ENCODE measurements at places on chromosomes 2 and 18.
A peak's percentile ranks its signal among the peaks of the same experiment; 100 is the strongest.

- DNase-seq, result no peak
Observed at GRCh38 chr2:54975598-54976492, 74.4 kb downstream of the RTN4 start.

- no peak for DNase-seq
Observed at GRCh38 chr2:216507220-216508160, 8.8 kb downstream of the RPL37A start.

DNA sequence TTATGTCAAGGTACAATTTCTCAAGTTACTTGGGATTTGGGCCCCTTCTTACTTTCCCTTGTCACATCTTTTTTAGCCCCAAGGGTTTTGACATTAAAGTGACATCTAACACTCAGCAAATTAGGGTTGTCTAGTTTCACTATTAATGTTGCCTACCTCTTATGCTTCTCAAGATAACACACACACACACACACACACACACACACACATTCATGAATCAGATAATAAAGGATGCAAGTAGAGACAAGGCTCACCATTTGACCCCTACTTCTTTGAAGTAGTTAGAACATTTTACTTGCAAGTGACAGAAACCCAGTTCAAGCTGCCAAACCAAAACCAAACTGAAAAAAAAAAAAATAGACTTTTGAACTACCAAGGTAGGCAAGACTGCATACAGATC lies 138.8 kb downstream of the TRIB2 start:
- DNase-seq, result no peak

DNA sequence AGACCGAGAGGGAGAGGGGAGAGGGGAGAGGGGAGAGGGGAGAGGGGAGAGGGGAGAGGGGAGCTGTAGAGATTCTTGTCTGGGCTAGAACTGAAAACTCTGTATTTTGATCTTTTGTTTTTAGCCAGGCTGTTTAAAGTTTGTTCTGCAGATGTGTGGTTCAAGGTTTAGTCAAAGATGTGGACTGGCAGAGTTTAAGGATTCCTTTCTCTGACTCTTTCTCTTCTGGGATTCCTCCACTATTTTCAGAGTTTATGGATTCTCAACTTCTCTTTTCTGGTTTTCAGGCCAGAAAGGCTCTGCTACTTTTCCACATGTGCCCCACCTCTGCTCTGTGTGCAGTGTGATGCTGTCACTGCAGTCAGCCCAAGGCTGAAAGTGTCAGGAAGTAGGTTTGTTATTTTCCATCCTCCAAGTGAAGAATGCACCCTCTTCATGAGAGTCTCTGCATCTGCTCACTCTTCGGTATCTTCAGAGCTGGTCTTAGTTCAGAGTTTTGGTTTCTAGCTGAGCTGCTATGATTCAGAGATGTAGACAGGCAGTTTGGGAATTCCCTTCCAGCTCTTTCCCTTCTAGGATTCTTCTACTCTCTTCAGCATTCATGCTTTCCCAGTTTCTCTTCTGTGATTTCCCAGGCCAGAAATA lies 130.9 kb upstream of the SMAD7 start:
- DNase-seq, result no peak

- DNase-seq, result no peak
Observed at GRCh38 chr18:5840025-5840424, 55.3 kb downstream of the TMEM200C start.

DNA sequence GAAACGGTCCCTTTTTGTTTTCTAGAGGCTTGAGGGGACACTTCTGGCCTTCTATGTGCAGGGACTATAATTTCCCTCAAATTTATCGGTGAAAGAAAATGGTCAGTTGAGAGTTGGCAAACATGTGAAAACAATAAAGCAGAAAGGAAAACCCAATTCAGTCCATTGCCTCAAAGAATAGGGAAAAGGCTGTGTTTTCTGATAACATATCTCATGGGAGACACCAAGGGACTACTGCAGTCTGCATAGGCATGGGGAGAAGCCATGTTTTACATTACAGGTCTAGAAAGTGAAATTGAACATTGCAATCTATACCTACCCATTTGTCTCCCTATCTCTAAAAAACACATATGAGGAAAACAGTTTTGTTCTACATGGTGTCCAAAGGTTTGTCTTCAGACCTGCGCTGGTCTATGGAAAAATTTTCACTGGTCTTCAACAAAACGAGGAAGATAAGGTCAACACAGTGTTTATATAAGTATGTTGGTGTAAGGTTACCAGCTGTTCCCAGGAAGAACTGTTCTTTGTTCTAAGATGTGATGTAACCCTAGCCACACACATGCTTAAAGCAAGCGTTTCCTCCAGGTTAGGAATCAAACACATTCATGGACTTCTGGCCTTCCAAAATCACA lies 179.7 kb downstream of the MREG start:
- no peak for DNase-seq

DNA sequence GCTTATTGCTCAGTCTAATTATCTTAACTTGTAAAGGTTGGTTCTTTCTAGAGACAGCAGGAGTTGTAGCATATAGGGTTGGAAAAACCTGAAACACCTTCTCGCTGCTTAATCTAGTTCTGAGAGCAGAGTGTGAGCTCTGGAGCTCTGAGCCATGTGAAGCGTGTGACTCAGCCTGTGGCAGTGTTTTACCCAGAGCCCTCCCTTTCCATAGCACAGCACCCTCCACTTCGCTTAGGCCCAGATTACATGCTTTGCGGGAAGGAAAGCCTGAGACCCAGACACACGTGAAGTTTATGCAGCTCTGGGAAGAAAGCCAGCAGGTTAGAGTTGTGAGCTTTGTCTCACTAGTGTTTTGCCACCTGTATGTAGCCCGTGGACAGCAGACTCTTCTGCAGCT lies 74.5 kb downstream of the INPP4A start:
- DNase-seq, result no peak

DNA sequence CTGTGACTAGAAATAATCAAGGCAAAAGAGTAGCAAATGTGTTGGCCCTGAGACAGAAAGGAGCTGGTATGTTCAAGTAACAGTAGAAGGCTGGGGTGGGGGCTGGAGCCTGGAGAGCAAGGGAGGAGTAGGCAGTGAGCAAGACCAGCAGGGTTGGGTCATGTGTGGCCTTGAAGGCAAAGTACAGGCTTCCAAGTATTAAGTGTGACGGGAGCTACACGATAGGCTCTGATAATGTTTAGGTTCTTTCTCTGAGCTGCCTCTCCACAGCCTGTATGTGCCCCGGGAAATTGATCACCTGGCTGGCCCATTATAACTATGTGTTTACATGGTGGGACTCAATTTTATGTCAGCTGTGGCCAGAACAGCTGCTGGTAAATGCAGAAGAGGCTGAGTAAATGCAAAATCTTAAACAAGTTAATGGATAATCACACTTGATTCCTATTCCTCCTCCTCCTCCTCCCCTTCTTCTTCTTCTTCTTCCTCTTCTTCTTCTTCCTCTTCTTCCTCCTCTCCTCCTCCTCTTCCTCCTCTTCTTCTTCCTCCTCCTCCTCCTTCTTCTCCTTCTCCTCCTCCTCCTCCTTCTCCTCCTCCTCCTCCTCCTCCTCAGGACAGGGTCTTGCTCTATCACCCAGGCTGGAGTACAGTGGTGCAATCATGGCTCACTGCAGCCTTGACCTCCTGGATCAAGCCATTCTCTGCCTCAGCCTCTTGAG lies 9.3 kb downstream of the IL1F10 start:
- DNase-seq, result no peak

GRCh38 chr2:162002623-162003235 lies 71.3 kb downstream of the DPP4 start:
- no peak for DNase-seq

GRCh38 chr18:46411191-46411828 lies 245.7 kb downstream of the LOXHD1 start:
- no peak for DNase-seq

DNA sequence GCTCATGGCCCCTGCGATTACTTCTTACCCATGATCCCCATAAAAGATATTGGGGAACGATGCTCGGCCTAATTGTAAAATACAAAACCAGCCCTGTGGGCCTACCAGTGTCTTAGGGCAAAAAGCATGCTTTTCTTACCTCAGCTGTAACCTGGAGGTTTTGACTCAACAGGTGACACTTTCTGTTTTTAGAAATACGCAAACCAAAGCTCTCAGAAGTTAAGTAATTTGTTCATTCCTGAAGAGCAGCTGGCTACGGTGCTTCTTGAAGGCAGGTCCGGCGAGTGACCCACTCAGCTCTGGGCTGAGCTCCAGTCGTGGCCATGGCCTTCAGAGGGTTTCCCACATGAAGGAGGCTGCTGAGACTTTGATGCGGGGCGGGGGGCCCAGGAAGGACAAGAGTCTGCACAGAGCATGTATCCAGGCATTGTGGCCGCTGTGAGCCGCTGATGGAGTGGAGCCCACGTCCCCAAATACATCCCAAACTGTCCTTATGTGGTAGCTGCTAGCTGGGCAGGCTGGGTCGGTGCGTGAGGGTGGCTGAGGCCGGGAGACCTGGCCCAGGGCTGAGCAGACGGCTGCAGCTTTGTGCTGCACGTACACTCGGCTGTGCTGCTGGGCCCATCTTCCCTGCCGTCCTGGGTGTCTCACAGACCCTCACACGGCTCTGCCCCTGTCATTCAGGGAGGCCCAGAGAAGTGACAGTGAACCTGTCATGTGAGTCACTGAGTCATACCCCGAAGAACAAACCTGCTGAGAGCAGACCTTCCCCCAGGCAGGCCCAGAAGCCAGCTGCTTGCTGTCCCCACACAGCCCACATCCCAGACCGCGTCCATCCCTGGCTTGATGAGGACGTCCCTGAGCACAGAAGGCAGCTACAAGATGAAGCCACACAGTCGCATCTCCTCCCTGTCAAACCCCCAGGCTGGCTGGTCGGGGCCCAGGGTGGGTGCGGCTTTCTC lies 34.1 kb downstream of the ITGB1BP1 start:
- DNase-seq, result no peak

- DNase-seq, result no peak
Observed at GRCh38 chr2:221969087-221969829, 329.5 kb downstream of the PAX3 start.

- no peak for DNase-seq
Observed at GRCh38 chr2:237256887-237257286, 157.1 kb downstream of the COL6A3 start.

- no peak for DNase-seq
Observed at GRCh38 chr2:181662287-181662686, 5.4 kb upstream of the CERKL start.

- DNase-seq, result no peak
Observed at GRCh38 chr18:79167526-79168190, 98.5 kb downstream of the ATP9B start.

- peak; percentile 69 for DNase-seq
Observed at GRCh38 chr2:74206180-74206688, 7.8 kb downstream of the MTHFD2 start.

- DNase-seq, result no peak
Observed at GRCh38 chr18:686339-687111, 25.9 kb downstream of the ENOSF1 start.

DNA sequence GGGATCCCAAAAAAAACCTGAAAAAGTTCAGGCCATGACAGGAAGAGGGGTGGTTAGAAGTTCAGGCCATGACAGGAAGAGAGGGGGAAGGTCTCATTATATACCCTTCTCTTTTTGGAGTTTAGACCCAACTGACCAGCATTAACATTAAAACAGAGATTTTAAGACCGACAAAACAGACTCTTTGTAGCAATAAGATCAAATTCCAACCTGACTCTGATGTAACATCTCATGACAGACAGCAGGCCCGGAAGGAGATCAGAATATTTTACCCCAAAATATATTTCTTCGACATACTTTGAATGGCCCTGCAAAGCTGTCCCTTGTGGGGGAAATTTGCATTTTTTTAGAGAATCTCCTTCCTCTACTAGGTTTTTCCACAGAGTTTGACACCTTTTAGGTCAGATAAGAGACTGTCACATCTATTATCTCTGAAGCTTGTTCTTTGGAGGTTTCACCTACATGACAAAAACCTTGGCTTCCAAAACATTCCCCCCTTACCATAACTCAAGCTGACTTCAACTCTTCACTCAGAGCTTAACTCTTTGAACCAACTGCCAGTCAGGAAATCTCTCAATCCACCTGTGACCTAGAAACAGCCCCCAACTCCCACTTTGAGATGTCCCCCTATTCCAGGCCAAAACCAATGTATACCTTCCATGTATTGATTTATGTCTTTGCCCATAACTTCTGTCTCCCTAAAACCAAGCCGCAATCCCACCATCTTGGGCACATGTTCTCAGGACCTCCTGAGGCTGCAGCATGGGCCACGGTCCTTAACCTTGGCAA lies 51.0 kb upstream of the B3GNT2 start:
- no peak for DNase-seq

DNA sequence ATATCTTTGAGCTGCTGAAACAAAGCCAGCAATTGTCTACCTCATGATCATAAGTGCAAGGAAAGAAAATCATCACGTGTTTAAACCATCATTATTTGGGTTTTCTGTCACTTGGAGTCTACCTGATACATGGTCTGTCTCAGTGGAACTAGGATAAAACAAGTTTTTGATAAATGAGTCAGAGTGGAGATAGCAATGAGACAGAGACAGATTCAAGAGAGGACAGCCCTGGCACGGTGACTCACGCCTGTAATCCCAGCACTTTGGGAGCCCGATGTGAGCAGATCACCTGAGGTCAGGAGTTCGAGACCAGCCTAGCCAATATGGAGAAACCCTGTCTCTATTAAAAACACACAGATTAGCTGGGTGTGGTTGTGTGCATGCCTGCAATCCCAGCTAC lies 93.8 kb downstream of the PMAIP1 start:
- DNase-seq, result no peak

GRCh38 chr18:24818441-24818840 lies 358.0 kb downstream of the HRH4 start:
- no peak for DNase-seq

- DNase-seq, result no peak
Observed at GRCh38 chr2:220335591-220335915, 708.1 kb downstream of the SLC4A3 start.

- no peak for DNase-seq
Observed at GRCh38 chr2:84055816-84056215, 403.3 kb downstream of the SUCLG1 start.

DNA sequence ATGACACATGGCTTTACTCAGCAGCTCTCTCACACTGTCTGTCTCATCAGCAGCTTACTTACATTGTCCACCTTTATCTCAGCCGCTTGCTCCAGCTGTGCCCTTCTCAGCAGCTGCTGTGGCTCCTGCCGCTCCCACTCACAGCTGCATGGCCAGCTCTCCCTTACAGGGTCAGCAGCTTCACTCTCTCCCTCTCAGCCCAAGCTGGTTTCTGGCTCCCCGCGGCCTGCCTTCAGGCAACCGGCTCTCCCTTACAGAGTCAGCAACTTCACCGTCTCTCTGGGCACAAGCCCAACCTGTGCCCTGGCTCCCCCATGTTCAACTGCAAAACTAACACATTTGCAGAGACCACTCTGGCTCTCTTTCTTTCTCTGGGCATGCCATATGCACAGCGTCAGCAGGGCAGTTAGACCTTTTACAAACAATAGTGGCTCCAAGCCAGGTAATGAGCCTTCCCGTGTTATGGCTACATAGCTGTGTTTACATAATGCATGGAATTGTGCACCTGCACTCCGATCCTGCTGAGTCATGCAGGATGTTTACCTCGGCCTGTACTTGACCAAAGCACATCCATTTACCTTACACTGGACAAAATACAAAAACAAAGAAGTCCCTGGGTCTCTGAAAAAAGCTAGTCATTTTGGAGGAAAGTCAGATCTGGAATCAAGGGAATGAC lies 167.3 kb downstream of the DOK6 start:
- DNase-seq, result peak; percentile 4

- DNase-seq, result no peak
Observed at GRCh38 chr2:19873014-19873413, 28.8 kb downstream of the TTC32 start.
